NCI-H774 (cell line): ENCODE measurements at places on chromosomes 11 and 22.

DNA sequence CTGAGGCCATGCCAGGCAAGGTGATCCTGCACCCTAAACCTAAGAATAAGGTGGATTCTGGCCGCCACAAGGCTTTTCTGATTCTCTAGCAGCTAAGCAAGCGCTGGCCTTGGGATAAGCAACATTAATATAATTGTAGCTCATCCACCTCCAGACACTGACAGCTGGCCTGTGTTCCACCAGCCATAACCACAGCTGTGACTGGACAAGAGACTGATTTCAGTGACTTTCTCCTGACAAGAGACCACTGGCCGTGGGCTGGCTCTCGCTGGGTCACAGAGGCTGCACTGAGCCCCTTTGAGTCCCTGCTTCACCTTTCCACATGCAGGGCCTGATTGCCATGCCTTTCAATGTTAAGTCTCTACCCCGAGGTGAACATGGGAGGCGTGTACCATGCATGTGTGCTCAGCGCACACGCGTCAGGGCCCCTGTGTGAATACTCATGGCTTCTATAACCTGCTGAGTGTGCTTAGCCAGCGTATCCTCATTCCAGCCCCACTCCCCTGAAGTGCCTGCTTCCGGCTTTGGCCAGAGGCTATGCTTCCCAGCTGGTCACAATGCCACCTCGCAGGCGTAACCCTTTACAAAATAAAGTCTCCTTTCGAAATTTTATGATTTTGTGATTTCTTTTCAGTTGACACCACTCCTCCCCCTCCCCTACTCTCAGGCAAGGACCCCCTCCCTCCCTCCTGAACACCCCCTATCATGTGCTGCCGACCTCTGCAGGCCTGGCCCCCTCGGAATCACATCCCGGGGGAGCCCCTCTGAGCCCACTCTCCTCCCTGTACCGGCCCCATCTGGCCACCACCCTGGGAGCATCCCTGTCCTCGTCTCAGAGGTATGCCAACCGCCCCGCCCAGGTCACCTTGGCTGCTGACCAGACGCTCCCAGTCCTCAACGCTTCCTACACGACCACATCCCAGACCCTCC is 128.1 kb downstream of the CTTN start:
- DNase-seq, result no peak

GRCh38 chr11:59552844-59553243 is 41.5 kb downstream of the OR4D9 start:
- no peak for DNase-seq

DNA sequence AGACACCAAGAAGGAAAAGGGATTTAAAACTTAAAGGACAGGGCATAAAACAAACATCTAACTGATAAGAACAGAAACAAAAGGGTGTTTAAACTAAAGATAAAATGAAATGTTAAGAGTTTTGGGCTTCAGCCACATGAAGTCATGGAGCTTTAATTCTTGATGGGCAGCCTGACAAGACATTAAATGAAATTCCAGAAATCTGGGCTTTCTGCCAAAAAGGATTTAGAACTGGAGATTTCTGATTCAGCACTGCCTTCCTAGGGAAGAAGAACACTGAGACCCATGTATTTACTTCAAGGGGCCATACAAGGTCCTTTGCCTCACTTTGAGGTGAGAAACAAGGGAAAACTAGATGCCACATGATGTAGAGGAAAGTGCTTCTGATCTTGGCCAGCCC is 355.9 kb upstream of the RAG2 start:
- no peak for DNase-seq

DNA sequence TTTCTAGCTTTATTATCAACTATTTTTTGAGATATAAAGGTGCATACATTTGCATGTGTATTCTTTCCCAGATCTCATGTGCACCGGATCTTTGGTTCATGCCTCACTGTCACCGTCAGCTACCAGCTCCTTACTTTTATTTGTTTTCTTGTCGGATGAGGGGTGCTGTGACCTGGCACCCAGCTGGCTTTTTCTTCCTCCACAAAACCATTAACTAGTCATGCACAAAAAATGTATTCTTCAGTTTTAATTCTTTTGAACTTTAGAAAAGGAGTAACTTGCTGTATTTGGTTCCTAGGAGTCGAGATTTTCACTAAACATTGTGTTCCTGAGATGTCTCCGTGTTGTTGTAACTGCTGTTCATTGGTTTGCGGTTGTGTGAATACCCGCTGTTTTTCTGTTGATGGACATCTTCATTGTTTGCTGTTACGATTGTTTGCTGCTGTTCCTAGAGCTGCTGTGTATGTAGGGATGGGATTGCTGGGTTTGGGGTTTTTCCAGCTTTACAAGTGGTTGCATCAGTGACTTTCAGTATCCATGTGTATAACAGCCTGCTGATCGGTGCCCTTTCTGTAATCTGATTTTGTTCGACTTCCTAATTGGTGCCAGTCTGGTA is 39.4 kb downstream of the MOV10L1 start:
- DNase-seq, result no peak

- no peak for DNase-seq
These were observed 59.1 kb downstream of the CLMP start for GRCh38 chr11:123135863-123136446.

- DNase-seq, result no peak
These were observed 90.6 kb upstream of the FGF3 start for GRCh38 chr11:69909561-69910518.

DNA sequence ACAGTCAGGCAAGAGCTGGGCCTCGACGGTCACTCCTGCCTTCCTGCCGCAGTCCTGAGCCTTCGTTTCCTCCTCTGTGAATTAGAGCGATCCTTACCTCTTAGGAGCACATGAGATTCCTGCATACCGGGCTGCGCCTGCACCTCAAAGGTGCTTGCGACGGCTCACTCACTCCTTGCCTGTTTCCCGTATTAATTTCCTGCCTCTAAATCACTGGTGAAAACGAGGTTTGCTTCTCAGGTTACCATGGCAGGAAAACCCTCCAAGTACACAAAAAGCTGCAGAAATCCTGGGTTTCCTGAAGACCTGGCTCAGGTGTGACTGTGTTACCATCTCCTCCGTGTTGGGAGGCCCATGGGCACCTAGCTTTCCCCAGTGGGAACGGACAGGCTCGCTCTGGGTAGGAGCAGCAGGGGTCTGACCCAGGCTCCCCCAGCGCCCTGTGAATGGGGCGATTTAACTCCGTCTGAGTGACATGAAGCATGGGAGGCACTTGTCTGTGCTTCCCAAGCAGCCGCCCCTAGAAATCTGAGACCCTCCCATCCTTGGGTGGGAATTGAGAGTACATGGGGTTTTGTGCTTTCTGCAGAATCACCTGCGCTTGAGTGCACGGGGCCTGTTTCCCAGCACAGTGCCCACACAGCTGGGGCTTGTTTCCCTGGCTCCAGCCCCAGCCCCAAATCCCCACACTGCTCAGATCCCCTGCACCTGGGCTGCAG is 64.8 kb downstream of the PHF21B start:
- DNase-seq, result no peak

DNA sequence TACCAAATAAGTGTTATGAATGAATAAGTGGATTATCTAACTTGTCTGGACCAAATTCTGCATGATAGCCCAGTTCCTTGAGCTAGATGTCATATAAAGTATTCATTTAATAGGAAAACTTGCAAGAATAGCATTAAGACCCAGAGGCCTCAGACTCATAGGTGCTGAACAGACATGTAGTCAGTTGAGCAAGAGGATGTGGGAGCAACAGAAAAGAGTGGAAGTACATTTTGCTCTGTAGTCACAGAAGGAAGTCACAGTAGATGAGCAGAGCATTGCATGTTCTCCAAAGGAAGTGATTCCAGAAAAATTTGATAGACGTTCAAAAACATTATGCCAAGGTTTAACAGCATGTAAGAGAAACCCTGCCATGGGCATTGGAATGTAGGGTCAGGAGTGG is 9.5 kb downstream of the HOATZ start:
- DNase-seq, result no peak

GRCh38 chr11:20367313-20367948 is 3.9 kb downstream of the HTATIP2 start:
- DNase-seq, result no peak
